ENCODE measurements at places on chromosomes 11 and 22.

GRCh38 chr11:121692236-121692635, 239.5 kb upstream of the SORL1-AS1 start:
- no peak for DNase-seq

- DNase-seq = no peak
Measured at GRCh38 chr22:43098356-43098755, 9.2 kb upstream of the TTLL1 start.

DNA sequence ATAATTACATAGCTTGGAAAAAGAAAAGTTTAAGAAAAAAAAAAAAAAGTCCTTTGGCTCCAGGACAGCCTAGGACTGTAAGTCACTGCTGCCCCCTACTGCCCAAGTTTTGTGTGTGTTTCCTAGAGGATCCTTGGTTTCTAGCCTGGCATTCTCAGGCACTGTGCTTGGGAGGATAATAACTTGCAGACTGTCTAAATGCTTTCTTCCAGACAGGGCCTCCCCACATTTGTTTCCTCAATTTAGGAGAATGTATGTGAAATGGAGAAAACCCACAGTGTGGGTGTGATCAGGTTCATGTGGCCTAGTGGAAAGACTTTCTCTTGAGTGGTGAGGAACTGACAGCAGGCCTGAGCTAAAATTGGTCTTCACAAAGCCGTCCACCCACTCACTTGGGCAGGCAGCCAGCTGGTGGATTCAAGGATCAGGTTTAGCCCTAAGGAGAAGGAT, 191.0 kb downstream of the NAV2 start:
- no peak for DNase-seq

DNA sequence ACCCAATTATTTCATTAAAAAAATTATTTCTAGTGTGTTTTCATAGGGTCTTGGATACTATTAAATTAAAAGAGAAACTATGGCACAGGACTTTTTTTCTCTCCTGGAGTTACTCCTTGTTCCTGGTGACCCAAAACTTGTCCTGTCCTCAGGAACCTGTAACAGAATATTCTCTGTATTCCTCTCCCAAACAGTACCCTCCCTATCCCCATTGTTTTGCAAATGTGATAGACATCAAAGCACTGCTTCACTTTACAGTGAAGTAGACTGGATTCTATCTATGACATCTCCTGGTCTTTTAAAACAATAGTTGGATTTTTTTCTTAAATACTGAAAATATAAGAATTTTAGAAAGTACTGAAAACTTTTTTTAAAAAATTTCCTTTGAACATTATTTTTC, 37.2 kb downstream of the FAR1 start:
- no peak for DNase-seq

DNA sequence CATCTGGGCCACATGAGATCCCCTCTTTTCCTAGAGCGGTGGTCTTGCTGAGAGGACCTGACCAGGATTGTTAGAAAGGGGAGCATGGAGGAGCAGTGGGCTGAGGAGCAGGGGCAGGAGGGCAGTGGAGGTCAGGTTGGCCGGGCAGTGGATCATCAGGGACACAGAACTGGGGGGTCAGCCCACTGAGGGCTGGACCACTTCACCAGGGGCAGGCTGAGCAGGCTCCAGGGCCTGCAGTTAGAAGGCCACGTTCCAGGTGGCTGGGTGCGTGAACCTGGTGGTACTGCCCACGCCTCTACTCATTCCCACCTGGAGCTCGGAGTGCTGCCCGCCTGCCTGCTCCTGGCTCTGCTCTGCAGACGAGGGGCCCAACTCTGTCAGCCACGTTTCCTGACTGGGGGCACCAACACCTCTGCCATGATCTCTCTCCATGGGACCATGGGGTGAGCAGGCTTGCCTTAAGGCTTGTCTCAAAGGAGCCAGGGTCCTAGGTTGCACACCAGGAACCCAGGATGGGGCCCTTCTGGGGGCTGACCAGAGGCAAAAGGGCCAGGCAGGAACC, 9.7 kb downstream of the MRGPRF start:
- DNase-seq = no peak

DNA sequence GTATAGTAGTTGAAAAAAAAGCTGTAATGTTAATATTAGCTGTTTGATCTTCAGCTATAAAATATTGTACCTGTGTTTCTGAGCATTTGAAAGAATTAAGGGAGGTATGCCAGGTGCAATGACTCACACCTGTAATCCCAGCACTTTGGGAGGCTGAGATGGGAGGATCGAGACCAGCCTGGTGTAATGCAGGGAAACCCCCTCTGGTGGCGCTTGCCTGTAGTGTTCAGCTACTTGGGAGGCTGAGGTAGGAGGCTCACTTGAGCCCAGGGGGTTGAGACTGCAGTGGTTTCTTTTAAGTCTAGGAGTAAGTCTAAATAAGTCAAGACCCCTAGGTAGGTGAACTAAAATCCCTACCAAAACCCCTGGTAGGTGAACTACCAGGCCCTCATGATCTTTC, 37.1 kb downstream of the TAF1D start:
- DNase-seq = no peak

DNA sequence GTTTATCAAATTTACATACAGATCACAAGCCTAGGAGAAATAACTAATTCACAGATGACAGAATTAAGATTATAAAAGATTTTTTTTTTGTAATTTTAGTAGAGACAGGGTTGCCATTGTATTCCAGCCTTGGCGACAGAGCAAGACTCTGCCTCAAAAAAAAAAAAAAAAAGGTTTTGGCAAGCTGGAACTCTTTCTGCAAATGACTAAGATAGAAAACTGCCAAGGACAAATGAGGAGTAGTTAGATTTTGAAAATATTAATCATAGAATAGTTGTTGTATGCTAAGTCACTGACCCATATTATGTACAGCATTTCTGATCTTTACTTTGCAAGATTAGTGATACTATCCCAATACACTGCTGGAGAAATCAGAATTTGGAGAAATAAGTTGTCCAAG, 99.2 kb downstream of the C11orf65 start:
- DNase-seq = no peak

GRCh38 chr22:45120931-45121330, 42.8 kb upstream of the NUP50 start:
- no peak for DNase-seq

DNA sequence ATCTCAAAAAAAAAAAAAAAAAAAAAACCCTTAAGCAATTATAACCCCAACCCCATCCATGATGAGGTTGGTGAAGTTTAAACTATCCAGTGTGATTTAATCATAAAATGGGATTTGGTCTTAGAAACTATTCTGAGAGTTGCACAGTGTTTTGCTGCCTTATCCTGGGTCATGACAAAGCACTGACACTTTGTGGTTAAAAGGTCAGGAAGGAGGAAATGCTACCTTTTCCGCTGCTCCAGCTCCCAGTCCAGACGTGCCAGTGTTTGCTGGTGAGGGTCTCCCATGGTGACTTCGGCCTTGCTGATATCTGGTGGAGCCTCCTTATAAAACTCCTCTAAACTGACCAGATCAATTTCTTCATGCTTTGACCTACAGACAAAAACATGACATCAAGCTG, 14.5 kb downstream of the THOC5 start:
- DNase-seq = no peak

GRCh38 chr11:76455331-76455730, 10.5 kb downstream of the EMSY start:
- DNase-seq = no peak

DNA sequence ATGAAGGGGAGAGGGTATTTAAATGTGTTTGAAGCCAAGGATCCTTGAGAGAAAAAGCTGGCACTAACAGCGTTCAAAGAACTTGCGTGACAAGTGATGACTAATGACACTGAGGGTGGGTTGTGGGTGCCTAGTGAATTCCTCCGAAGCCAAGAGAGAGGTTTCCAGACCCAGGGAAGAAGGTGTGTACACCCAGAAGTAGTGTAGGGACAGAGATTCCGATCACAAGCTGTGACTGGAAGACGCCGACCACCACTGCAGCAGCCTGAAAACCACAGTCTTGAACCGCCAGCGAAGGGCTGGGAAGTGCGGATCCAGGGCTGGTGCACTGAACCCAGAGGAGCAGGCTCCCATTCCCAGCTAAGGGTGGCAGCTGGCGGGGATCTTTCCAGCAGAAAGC, 9.5 kb downstream of the PPARA start:
- no peak for DNase-seq

- DNase-seq = no peak
Measured at GRCh38 chr11:62613291-62613778, 278 bp downstream of the ROM1 start.

DNA sequence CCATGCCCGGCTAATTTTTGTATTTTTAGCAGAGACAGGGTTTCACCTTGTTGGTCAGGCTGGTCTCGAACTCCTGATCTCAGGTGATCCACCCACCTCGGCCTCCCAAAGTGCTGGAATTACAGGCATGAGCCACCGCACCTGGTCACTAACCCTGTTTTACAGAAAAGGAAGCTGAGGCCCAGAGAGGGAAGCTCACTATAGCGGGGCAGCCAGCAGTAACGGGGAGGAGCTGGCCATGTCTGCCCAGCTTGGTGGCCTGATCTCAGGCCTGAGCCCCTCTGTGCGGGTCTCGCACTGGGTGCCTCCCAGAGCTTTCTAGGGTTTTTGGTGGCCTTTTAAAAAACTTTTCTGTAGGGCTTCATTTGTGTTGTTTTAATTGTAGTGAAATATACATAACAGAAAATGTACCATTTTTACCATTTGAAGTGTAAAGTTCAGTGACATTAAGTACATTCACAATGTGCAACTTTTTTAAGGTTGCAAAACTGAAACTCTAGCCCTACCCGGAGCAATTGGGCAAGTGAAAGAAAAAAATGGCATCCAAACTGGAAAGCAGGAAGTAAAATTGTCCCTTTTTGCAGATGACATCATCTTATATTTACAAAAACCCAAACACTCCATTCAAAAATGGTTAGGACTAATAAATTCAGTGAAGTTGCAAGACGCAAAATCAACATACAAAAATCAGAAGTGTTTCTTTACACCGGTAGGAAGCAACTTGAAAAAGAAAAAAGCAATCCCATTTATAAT, 14.5 kb upstream of the CYTH4 start:
- DNase-seq = no peak

DNA sequence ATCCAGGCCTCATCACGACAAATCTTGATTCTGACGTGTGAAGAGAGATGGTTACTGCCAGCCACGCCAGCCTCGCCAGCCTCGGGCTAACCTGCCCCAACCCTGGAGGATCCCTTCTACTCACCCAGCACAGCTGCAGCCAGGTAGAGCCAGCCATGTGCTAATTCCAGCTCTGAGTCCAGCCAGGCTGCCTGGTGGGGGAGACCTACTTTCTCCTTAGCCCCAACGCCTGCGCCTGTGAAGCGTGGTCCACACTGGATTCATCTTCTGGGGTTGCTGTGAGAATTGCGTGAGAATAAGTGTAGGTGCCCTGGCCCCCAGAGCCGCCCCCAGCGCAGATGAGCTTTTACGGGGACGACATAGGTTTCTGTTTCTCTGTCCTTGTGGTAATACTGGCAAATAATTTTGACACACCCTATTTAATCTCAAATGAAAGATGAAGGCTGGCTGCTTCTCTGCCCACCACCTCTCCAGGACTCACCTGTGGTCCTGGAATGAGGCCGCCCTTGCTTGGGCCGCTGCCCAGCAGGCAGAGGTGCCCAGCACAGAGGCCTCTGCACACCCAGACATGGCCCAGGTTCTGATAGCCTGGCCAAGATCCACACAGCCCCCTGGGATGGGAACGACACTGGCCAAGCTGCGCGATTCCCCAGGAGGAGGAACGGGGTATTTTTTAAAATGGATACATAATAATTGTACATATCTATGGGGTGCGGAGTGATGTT, 528.4 kb downstream of the TBC1D22A start:
- DNase-seq = no peak

GRCh38 chr11:1876361-1877063, 15.2 kb downstream of the PRR33 start:
- no peak for DNase-seq

DNA sequence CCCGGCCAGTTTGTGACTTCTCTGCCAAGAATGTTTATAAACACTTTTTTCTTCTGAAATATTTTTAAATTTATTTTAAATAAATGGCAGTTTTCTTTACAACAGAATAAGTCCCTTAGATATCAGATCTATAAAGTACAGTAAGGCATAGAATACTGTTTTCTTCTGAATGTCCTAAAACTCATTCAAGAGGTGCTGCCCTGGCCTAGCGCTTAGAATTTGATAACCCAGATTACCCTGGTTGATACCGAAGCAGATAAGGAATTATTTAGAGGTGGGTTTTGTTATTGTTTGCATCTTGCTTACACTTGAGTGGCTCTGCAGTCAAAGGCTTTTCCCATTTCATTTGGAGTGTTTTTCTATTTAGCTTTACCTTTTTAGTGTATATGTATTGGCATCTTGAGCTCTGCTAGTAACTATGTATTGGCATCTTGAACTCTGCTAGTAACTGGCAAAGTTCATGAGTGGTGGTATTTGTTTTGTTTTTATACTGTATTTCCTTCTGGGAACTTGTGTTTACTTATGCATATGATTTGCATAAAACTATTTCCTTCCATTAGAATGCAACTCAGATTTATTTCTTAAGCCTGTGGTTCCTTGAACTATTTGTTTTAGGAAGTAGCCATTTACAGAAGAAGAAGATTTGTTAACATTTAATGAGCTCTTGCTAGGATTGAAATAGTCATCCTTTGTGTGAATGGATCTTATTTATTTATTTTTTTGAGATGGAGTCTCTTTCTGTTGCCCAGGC, 1.2 kb downstream of the ACAD8 start:
- no peak for DNase-seq

GRCh38 chr11:95268391-95268790, 37.4 kb upstream of the SESN3 start:
- no peak for DNase-seq

GRCh38 chr22:28582806-28583205, 96.8 kb downstream of the TTC28 start:
- no peak for DNase-seq

- DNase-seq = no peak
Measured at GRCh38 chr11:12459865-12460444, 82.6 kb downstream of the PARVA start.

DNA sequence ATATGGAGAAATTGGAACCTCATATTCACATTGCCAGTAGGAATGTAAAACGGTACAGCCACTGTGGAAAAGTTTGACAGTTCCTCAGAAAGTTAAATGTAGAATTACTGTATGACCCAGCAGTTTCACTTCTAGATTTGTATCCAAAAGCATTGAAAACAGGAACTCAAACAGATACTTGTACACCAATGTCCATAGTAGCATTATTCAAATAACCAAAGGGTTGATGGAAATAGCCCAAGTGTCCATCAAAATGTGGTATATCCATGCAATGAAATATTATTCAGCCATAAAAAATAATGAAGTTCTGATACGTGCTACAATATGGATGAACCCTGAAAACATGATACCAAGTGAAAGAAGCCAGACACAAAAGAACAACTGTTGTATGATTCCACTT, 17.8 kb downstream of the PRRG4 start:
- DNase-seq = no peak

GRCh38 chr11:62917906-62918502, 3.2 kb downstream of the CHRM1 start:
- no peak for DNase-seq

- DNase-seq = no peak
Measured at GRCh38 chr11:122851366-122851966, 13.2 kb downstream of the CRTAM start.

DNA sequence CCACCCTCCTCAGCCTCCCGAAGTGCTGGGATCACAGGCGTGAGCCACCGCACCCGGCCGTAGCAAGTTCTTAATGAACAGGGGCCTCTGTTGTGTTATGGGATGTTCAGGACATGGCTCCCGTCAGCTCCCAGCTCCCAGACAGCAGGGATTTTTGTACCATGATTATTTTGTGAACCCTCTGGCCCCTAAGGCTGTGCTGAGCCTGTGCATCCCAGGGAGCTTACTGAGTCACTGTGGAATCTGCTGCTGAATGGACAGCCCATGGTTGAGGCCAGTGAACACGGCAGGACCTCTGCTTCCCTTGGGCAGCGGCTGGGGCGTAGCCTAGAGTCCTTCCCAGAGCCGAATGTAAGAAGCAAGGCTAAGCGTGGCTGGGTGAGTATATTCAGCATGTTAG, 245.2 kb downstream of the NTM start:
- DNase-seq = no peak

Data from stimulated activated CD8-positive, alpha-beta memory T cell treated with anti-CD3 and anti-CD28 coated beads, Interleukin-4, amount 100 ng/mL, for 1 hour (primary cell).